ENCODE measurements at places on chromosomes 12 and 14.

- no peak for DNase-seq
Measured at GRCh38 chr12:2834581-2835491, at the start of gene NRIP2. TSS of gene NRIP2 (minus strand) at chr12:2835035. CDS start at chr12:2834983, 52 bp downstream.

GRCh38 chr12:113818283-113818682 is 147.8 kb downstream of the RBM19 start:
- no peak for DNase-seq

GRCh38 chr12:53746592-53747092 is 5.1 kb downstream of the CISTR start:
- DNase-seq: no peak

GRCh38 chr12:29882846-29883245 is 99.1 kb upstream of the TMTC1 start:
- DNase-seq: no peak

DNA sequence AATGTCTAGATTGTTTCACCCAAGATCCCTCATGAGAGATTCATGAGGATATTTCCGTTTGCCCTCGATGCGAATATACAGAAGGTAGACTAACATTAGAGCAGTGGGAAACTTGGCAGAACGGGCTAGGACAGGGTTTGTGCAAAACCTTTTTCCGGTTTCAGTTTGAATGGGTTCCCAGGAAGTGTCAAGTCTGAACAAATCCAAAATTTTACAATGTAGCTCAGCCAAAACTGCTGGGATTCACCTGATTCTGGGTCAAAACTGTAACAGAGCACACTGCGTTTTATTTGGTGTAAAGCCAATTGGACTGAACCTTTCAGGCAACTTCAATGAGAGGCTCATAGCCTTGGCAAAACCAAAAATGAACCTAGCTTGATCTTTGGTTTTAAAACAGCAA is 337.8 kb upstream of the DIO2 start:
- DNase-seq: no peak

GRCh38 chr12:76020281-76020680 is 11.3 kb downstream of the PHLDA1 start:
- no peak for DNase-seq

Data from iPS DF 6.9 (cell line).